Naive thymus-derived CD8-positive, alpha-beta T cell (primary cell): ENCODE measurements at places on chromosomes 7 and 10.

GRCh38 chr10:103598654-103599115 lies 105.2 kb downstream of the NEURL1 start:
- no peak for DNase-seq

GRCh38 chr10:31770307-31770902 lies 158.2 kb downstream of the ARHGAP12 start:
- peak; percentile 48 for DNase-seq

GRCh38 chr10:103619424-103620351 lies 126.2 kb downstream of the NEURL1 start:
- no peak for DNase-seq

GRCh38 chr10:96648297-96648696 lies 61.5 kb upstream of the TM9SF3 start:
- DNase-seq: no peak

GRCh38 chr10:75286901-75287300 lies 51.1 kb upstream of the COMTD1 start:
- DNase-seq: no peak

DNA sequence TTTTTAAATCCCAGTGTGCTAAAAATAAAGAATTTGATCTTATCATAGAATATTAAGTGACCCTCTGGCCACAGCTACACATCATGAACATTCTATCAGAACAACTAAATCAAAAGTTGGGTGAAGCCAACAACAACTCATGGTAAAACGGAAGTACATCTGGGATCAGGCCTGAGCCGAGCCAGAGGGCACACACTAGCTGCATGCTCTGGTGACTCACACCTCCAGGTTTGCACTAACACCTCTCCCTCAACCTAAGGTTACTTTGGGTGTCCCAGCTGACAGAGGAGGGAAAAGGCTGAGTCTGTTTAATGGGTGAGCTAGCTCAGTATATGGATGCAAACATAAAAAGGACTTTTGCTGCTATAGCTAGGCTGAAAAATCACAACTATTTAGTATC lies 281.6 kb downstream of the HGF start:
- DNase-seq: no peak

- no peak for DNase-seq
Observed at GRCh38 chr7:121739465-121739864, 133.5 kb upstream of the PTPRZ1 start.

DNA sequence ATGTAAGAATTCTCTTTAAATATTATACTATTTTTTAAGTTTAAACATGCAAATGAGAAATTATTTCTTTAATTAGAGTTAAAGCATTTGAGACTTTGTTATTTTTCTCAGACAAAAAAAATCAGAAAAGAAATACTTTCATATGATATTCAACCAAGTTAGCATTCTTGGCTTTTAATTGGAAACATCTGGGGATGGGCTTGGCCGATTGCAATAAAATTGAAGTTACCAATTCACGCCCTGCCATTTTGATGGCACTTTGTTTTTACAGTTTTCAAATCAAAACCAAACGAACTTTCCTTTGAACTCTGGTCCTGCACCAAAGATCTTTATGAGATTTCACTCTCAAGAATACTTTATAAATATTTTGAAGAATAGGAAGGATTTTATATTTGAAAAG lies 127.7 kb downstream of the ATE1 start:
- DNase-seq: no peak

DNA sequence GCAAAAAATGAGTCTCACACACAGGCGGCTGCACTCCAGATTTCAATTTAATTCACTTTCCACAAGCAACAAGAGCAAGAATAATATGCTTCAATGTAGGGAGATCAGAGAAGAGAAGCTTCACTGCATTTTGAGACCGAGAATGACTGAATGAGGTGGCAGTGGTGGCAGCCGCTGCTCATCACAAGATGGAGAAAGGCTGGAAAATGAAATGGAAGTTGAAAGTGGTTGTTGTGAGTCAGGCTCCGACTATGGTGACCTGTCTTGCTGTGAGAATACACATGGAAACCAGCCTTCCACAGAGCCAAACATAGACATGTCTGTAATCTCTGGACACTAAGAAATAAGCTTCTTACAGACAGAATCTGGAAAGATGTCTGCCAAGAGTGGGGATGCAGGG lies 499.6 kb upstream of the LRRN3 start:
- no peak for DNase-seq

GRCh38 chr7:115410972-115411686 lies 489.2 kb downstream of the MDFIC start:
- no peak for DNase-seq

DNA sequence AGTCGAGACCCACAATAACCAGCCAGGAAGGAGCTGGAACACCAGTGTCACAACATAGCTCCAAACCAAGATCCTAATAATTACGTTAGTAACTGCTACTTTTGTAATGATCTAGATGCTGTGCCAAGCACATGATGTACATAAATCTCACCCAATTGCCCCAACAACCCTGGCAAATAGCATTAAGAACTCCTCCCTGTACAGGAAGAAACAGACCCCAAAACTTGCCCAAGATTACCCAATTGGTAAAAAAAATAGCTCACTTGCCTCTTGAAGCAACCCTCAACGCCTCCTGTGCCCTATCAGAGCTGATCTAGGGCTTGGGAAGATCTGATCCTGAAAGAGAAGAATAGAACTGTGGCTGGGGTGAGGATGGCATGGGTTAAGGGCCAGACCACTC lies 628.7 kb upstream of the AUTS2 start:
- no peak for DNase-seq

- DNase-seq: no peak
Observed at GRCh38 chr7:98520356-98520951, 96.6 kb upstream of the NPTX2 start.

DNA sequence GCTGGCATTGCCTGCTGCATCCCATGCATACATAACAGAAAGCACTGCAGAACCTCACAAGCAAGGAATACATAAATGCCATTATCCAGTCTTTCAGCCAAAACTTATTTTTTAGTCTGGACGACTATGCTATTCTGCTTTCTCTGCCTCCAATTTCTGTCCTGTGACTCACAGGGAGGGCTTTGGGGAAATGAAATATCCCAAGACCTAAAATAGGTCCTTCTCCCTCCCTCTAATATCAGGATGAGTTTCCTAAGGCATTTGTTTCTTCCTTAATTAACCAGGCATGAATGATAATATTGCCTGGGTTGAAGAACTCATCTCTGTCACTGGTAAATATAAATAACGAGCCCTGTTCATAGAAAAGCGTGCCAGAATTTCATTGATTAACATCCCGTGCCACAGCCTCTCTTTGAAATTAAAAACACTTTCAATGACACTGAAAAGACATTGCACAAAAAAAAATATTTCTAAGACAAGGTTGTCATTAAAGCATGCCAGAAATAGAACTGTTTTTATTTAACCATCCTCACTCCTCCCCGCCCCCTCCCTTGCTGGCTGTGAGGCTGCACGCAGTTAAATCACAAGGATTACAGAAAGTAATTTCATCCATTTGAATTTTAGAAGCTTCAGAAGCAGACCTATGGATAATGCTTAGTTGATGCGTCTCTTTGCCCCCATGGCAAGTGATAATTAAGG lies 103.0 kb upstream of the ANKRD1 start:
- no peak for DNase-seq

DNA sequence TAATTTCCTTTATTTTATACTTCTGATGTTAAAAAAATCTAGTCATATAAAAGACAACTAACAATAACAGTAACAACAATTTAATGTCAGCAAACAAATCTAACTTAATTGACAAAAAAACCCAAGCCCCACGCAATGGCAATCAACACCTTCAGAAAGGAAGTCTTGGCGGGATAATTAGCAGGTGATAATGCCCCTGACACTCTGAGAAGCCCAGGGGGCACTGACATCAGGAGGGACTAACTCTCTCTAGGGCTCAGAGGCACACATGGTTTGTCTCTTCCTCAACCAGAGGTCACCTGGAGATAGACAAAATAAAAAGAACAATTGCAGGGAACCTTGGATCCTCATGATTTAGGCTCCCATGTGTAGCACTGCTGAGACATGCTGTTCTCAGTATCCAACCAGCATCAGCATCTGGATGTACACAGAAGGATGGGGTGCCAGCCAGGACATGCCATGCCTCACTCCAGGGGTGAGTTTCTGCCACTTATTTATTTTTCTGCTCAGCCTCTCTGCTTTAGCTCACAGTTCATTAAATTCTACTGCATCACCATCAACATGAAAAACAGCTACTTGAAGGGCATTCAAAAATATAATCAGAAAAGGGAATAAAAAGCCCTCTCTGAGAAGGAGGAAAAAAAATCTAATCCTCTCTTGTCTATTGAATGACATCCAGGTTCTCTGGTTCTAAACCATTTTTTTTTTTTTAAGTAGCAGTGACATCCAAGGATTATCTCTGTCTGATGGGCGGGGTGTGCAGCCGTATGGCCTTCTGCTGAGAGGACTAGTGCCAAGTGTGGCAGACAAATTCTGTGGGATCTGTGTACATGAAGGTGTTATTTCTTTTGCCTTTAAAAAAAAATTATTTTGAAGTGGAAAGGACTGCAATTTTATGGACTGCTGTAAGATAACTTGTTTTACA lies 96.3 kb downstream of the ATXN7L1 start:
- DNase-seq: no peak

- DNase-seq: no peak
Observed at GRCh38 chr7:68587599-68587998, 1010.7 kb upstream of the AUTS2 start.

DNA sequence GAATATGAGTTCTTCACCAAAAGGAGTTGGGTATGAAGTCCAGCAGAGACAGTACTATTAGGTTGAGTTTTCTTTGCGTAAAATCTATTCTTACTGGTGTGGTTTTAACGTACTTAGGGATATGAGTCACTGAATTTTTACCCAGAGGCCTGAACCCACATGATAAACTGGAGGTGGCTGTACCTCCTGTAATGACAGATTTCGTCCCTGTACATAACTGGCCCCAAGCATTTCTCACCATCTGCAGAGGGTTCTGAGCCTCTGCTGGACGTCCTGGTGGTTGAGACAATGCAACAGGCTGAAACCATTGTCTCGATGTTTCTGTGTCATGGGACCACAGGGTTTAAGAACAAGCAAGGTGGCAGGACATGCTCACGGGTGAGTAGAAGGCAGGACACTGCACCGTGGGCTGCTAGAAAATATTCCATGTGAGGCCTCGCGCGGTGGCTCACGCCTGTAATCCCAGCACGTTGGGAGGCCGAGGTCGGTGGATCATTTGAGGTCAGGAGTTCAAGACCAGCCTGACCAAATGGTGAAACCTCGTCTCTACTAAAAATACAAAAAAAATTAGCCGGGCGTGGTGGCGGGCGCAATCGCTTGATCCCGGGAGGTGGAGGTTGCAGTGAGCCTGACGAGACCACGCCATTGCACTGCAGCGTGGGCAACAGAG lies 233.9 kb downstream of the DNAJB6 start:
- no peak for DNase-seq

GRCh38 chr7:1523844-1524243 lies 6.7 kb upstream of the MAFK start:
- DNase-seq: no peak

- DNase-seq: peak; percentile 26
Observed at GRCh38 chr10:71396084-71396710, 523 bp upstream of the CDH23 start.

DNA sequence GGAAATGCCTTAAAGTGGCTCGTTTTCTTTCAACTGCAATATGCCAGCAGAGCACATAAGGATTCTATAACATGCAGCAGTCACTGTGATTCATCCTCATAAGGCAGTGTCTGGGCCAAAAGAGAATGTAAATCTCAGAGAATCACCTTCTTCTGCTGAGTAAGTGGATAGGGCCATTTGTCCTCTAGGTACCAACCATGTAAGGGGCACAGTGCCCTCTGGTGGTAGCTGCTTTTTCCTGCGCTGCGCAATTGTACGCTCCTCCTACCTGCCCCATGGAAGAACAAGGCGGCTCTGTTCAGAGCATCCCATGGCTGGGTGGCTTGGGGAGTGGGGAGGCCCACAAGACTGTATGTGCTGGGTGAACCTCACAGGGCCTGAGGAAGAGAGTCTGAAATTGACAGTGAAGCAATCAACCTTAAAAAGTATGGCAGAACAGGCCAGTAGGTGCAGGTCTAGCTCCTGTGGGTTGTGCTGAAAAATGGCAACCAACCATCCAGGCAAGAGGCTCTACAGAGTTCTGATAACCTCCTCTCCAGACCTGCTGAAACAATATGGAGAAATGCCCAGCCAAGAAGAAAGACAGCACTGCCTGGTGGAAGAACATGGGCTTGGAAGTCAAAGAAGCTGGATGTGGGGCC lies 78.6 kb upstream of the C10orf90 start:
- DNase-seq: no peak

DNA sequence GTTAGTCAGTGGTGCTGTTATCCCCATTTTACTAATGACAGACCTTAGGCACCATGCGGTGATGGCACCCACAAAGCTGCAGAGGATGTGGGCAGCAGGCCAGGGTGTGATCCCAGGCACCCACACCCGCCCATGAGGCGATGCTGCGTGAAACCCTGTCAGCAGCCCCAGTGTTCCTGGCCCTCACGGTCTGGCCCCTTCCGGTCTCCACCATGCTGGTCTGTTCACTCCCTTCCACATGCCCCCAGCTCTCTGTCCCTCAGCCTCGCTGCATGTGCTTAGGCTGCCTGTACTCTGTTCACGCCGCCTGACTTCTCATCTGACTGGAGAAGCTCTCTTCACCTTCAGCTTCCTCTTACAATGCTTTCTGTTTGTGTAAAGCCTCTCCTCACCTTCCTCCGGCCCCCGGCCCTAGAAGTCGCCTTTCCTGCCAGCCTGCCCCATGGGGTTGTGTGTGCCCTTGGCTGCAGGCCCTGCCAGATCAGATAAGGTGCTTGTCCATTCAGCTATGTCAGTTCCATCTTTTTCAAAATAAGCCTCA lies 17.6 kb upstream of the ORAI2 start:
- DNase-seq: peak; percentile 64

- no peak for DNase-seq
Observed at GRCh38 chr10:114173603-114173920, 441 bp downstream of the CCDC186 start.

GRCh38 chr7:91264924-91265681 lies 870 bp downstream of the FZD1 start:
- no peak for DNase-seq

DNA sequence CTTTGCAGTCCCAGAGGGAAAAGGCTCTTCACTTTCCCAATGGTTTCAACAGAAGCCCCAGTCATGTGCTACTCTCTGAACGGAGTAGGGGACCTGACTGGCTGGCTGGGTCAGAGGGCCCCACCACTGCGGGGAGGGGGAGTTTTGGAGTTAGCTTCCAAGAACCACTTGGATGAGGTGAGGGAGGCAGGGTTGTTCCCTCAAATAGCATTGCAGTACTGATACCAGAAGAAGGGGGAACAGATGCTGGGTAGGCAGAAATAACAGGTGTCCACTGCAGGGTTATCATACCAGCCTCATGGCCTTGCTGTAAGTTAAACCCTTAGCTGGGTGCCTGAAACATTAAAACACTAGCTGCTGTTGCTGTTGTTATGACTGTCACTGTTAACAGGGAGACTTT lies 131.3 kb downstream of the UBE2H start:
- no peak for DNase-seq

DNA sequence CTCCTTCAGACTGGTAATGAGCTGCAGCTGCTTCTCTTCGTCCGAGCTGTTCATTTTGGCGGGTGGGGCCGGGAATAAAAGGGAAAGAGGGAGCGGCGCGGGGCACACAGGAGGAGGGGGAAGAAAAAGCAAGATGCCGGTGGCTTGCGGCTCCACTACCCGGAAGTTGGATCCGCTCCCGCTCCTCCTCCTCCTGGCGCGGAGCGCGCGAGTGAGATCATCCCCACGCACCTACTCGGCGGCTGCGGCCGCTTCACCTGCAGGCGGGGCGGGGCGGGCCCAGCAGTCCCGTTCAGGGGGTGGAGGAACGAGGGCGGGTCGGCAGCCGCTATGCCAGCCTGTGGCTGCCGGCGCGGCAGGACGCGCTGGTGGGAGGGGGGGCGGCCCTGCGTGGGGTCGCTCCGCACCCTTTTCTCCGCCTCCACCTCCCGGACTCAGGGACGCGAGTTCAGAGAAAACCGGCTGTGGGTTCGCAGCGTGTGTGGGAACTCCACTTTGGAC lies at the start of gene SHTN1:
TSS of gene SHTN1 (minus strand) at position 162 of the 501 bp plus-strand sequence. CDS start at position 54, 108 bp downstream.
- DNase-seq: no peak
